ENCODE measurements at places on chromosomes 7 and 10.

DNA sequence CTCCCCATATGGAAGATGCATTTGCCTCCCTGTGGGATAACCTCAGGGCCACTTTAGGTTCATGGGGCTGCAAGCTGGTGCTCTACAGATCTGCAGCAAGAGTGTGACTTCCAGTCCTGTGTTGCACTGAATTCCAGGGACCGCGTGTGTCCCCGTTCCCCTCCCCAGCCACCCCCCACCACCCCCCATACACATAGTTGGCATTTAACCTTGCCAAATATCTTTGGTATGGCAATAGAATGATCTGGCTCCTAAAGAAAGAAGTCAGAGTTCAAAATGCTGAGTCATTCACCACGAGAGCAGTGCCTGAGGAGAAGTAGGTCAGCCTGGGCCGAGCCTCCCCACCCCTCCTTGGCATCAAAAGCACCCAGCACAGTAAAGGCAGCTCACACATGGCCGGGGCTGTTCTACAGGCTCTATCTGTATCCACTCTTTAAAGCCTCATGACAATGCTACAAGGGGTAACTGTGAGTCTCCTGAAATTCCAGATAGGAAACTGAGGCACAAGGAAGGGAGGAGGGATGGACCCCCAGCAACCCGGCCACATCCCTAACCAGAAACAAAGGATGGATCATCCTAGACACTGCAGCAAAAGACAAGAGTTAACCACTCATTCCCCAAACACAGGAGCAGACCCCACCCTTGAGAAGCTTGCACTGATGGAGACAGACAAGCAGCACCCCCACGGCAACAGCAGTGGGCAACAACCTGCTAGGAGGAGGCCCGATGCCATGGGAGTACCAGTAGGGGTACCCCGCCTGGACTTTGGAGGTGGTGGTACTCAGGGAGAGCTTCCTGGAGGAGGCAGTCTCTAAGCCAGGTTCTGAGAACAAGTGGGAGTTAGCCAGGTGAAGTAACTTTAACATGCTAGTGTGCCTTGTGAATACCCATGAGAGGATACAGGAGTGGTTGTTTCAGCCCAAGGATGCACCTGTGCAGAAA, 70.3 kb upstream of the NANOS1 start:
- no peak for DNase-seq

DNA sequence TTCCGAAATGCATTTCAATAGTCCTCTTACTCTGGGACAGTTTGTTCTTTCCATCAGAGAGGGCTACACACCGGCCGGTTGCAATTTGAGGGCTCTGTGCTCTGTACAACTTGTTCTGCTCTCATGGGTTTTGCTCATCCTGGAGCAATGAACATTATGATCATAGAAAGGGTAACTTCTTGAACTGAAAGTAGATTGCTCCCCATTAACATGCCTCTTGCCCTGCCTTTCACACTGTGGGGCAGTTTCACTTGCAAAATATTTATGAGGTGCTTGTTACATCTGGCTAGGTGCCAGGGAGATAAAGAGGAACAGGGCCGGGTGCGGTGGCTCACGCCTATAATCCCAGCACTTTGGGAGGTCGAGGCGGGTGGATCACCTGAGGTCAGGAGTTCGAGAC, 97.3 kb upstream of the MPP7 start:
- no peak for DNase-seq

GRCh38 chr10:99522470-99523250, 10.1 kb upstream of the NKX2-3 start:
- DNase-seq, result no peak

- DNase-seq, result no peak
These were observed 71.5 kb downstream of the ZNF92 start for GRCh38 chr7:65444899-65445823.

- no peak for DNase-seq
These were observed 30.6 kb downstream of the COL28A1 start for GRCh38 chr7:7504910-7505704.

DNA sequence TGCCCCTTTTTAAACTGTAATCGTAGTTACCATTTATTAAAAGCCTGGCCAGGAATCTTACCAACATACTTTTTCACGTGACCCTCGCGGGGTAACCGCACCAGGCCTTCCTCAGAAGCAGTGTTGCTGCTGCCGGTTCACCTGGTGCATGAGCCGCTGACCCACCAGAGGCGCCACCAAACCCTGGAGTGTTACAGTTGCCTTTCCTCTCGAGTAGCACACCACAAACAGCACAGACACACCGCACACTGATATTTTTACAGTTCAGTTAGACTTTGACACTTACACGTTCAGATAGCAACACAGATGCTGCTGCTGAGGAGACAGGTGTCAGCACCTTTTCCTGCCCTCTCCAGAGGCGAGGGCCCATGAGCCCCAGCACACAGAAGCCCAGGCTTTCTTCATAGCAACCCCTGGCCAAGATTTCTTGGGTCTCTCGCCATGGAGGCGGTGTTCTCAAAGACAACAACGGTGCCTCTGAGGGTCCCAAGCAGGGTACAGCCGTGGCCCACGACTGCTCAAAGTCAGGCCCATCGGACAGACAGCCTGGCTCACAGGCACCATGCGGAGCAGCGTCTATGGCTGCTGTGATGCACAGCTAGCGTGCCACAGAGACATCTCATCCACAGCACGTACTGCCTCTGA, 123.1 kb downstream of the DIP2C start:
- no peak for DNase-seq

- no peak for DNase-seq
These were observed 1020.9 kb downstream of the GATA3 start for GRCh38 chr10:9075420-9075819.

DNA sequence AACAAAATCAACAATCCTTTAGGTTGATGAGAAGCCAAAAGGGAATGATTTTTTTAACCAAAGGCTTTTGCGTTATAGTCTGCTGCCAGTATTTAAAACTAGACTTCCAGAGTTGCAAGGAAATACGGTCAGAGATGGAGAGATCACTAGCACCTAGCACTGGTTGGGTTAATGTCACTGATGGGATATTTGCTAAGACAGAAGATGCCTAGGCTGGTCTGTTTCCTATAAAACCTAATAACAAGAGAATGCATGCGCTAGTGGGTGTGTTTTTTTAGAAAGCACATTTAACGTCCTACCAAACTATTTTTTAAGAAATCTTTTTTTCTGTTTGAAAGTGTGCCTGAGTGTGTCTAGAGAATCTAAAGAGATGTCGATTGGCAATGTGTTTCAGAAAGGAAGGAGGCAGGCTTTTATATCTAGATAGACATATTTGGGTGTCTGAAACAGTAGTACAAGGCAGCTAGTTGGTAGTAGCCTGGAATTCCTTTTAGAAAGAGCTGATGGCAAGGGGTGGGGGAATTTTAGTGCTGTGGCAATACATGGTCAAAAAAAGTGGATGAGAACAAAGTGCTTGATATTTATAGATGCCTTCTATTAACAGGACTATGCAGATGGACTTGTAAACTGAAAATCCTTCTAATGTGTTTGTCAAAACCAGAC, 863 bp downstream of the CALD1 start:
- DNase-seq, result no peak

GRCh38 chr10:90887555-90887954, 15.8 kb downstream of the RPP30 start:
- no peak for DNase-seq

DNA sequence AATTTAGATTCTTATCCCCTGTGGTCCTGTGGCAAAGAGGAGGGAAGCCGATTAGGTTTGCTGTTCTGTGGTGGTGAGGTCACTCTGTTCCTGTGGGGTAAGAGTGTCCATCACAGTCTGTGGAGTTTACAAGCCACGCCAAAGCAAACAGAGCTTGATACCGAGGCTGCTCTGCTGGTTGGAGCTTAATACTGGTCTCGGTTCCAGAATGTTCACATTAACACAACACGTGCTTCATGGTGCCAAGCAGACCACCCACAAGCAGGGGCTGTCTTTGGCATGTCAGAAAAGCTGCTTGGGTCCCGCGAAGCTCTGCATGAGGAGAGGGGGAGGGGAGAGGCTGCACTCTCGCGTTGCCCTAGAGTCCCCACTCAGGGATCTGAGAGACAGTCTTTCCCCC, 47.5 kb downstream of the DNAJB6 start:
- DNase-seq, result no peak

DNA sequence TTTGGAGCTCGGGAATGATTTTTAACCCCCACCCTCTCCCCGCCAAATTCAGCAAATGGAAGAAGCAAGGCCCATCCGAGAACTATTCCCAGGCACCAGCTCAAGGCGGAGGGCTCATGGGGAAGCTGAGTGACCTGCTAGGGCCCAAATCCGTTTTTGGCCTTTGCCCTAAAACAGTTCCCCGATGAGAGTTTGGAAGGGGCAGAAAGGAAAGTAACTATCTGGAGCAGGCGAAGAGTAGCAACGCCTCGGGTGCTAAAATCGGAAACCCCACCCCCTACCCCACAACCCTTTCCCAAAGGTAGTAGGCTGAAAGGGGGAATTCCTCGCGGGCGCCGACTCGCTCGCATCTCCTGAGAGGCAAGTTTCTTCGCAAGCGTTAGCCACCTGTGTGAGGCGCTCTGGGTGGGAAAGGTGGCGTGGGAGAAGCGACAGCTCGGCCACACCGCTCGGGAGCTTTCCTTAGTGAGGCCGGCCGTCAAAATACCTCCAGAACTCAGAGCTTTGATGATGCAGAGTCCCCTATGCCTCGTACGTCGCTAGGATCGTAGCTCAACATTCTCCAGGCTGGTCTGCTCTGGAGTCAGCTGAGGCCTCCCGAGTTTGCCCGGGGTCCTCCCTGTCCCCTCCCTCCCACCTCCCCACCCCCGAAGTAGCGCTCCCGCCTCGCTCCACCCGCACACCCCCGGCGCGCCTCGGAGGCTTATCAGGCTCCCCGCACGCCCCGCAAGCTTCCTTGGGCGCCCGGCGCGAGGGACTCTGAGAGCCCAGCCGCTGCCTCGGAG, 642 bp upstream of the PRKG1 start:
- DNase-seq, result no peak

GRCh38 chr10:77926566-77927401, at the start of gene DLG5:
Gene DLG5 (minus strand): TSS chr10:77926755. CDS start chr10:77926520, 235 bp downstream.
- no peak for DNase-seq

DNA sequence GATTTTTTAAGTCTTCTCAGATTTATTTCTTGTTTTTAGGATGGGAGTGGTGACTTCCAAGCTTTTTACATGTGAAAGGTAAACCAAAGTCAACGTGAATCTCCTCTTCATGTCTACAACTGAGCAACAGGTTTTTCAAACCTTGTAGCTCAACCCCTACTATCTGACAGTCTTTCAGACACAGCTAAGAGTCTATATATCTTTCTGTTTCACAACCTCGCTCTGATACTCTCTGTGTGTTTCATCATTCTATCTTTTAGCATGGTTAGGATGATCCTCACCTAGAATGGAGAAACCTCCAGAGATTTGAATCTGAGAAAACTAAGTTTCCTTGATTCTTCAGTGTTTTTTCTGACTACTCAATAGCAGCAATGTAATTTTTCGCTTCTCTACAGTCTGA, 96.1 kb downstream of the EPDR1 start:
- DNase-seq, result no peak

GRCh38 chr10:1369665-1370064, 313.5 kb downstream of the WDR37 start:
- DNase-seq, result no peak

DNA sequence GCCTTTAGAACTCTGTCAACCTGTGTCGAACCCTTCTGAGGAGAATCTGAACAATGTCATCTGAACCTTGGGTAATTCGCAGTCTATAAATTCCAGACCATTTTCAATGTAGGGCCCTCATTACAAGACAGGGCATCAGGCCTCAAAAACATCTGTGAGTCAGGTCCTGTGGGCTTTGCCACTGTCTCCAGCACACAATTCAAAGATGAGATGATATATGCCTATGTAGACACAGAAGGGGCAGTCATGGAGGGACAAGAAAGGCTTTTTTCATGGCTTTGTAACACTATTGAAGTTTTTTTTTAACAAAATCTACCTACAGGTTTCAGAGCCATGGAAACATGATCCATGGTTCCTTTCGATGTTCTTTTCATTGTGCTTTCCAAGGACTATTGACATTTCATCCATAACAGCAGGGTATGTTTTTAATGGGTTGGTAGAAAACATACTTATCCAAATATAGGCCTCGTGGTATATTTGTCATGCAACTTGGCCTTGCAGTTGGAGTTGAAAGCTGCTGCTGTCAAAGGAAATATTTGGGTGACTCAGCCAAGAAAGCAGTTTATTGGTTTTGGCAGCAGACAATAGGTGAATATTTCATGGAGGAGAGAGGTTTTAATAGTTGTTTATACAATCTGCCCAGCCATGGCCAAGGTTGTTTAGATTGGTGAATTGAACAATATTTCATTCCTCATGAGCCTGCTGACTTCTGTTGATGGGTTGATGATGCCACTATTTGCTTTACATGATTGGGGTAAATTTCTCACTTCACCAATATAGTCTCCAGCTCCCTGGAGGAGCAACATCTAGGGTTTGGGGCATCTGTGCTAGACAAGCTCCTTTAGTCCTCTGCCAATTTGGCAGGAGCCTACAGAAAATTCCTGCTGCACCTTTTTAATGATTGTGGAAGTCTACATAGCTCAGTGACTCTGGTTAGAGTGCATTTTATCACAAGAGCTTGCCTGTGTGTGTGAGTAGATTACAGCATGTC, 158.4 kb upstream of the TMEM72 start:
- no peak for DNase-seq

DNA sequence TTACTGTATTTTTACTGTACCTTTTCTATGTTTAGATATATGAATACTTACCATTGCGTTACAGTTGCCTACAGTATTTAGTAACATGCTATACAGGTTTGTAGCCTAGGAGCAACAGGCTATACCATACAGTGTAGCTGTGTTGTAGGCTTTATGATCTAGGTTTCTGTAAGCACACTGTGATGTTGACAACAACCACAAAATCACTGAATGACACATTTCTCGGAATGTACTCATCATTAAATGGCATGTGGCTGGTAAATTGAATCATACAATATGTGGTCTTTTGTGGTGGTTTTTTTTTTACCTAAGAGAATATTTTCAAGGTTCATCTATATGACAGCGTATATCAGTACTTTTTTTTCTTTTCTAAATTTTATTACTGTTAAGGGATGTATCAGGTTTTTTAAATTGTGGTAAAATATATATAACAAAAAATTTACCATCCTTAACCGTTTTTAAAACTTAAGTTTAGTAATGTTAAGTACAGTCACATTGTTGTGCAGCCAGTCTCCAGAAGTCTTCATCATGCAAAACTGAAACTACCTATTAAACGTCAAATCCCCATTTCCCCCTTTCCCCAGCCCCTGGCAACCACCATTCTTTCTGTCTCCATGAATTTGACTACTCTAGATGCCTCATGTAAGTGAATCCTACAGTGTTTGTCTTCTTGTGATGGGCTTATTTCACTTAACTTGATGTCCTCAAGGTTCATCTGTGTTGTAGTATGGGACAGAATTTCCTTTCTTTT, 21.5 kb downstream of the BTAF1 start:
- no peak for DNase-seq

DNA sequence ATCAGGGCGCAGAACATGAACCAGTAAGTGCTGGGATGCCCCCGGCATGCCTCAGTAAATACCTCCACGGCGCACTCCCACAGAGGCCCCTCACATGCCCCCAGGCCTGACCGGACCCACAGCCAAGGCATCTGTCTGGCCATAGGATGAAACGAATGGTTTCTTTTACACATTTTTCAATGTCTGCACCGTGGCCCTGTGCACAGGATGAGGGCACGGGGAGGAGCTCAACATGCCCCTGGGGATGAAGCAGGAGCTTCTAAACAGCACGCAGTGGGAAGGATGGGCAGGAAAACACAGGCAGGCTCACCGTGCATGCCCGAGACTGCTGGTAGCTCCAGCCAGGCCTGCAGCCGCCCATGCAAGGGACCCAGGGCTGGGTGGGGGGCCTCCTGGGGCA, 283.3 kb downstream of the TNS3 start:
- DNase-seq, result no peak

All from D721Med (cell line).